ENCODE measurements at places on chromosomes 1 and 21. TPM values are rescaled to one million over a fixed set of nuclear protein-coding genes. Genes with fewer than 3 reads are reported as not detected.

KIF14 gene
- polyA plus RNA-seq = 29.0 TPM

FAM78B gene
- 0.33 TPM for polyA plus RNA-seq

AGMAT gene
- polyA plus RNA-seq = not detected

GBP1 gene
- polyA plus RNA-seq = not detected

FABP3 gene
- polyA plus RNA-seq = not detected

SNX7 gene
- polyA plus RNA-seq = not detected

CFHR1 gene
- polyA plus RNA-seq = not detected

SYCP1 gene
- not detected for polyA plus RNA-seq

- H3K27me3 ChIP-seq = no peaks in the 10 kb centered on the region
- no peak overlapping the region for H3K27ac ChIP-seq
- H3K4me1 ChIP-seq = no peaks in the 10 kb centered on the region
- H3K4me3 ChIP-seq = no peak overlapping the region
These were observed 290.2 kb downstream of the SPATA17 start for GRCh38 chr1:217921126-217921904.

- no peaks in the 10 kb centered on the region for H3K4me1 ChIP-seq
- no peak overlapping the region for H3K4me3 ChIP-seq
- peak overlapping the region; percentile 6 for H3K27ac ChIP-seq
- H3K27me3 ChIP-seq = no peaks in the 10 kb centered on the region
- H3K36me3 ChIP-seq = no peaks in the 10 kb centered on the region
These were observed 49.8 kb downstream of the KCNT2 start for GRCh38 chr1:196558411-196558810.

DNA sequence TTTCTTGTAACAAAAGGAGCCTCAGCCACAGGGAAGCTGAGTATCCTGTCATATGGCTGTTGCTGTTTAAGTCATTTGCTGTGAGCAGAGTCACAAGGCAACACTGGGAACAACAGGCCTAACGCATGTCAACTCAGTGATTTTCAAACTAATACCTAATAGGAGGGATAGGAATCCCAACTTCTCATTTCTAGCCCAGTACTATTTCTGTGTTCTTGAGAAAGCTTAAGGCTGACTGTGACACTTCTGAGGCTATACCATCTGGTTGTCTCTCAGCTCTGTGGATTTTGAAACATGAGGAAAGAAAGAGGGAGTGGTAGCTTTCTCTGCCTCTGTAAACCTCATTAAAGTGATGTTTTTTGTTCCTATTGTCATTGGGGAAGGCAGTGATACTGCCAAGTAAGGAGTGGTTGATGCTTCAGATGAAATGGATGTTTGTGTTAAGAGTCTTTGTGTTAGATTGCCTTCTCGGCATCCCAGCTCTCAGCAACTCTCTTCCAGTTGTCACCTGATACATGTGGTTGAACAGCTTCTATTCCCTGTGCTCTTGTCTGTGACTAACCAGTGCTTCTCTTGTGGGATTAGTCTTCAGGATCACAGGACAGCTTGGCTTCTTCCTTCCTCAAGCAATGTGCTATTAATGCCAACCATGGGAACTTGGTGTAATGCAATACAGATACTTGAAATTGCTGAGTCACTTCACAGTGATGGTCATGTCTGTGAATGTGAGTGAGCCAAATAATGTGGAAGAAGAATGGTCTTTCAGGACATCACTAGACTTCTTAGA is 166.8 kb upstream of the IVNS1ABP start:
- peak; percentile 21 for DNase-seq
- no peaks in the 10 kb centered on the region for H3K36me3 ChIP-seq
- H3K27me3 ChIP-seq = peaks cover 2% of the 10 kb centered on the region
- H3K4me3 ChIP-seq = no peak overlapping the region

GRCh38 chr1:15433471-15433870 is 4.8 kb upstream of the CTRC start:
- no peak overlapping the region for H3K4me3 ChIP-seq
- peaks cover 12% of the 10 kb centered on the region for H3K36me3 ChIP-seq
- H3K27me3 ChIP-seq = no peaks in the 10 kb centered on the region
- DNase-seq = no peak
- H3K27ac ChIP-seq = no peak overlapping the region

- peaks cover 2% of the 10 kb centered on the region for H3K4me1 ChIP-seq
- H3K36me3 ChIP-seq = no peaks in the 10 kb centered on the region
- no peaks in the 10 kb centered on the region for H3K27me3 ChIP-seq
- peak overlapping the region; percentile 79 for H3K27ac ChIP-seq
These were observed 1.3 kb downstream of the PTPRC start for GRCh38 chr1:198640174-198640573.

GRCh38 chr1:161119092-161119903 is 1.4 kb downstream of the NIT1 start:
- peak overlapping the region; percentile 95 for H3K27ac ChIP-seq
- DNase-seq = peak; percentile 81
- peak overlapping the region; percentile 81 for H3K4me3 ChIP-seq
- H3K4me1 ChIP-seq = peaks cover 28% of the 10 kb centered on the region
- H3K36me3 ChIP-seq = peaks cover 72% of the 10 kb centered on the region
- H3K27me3 ChIP-seq = no peaks in the 10 kb centered on the region

- no peak overlapping the region for H3K4me3 ChIP-seq
- DNase-seq = no peak
- no peaks in the 10 kb centered on the region for H3K4me1 ChIP-seq
- H3K27ac ChIP-seq = no peak overlapping the region
- H3K36me3 ChIP-seq = no peaks in the 10 kb centered on the region
- H3K27me3 ChIP-seq = peaks cover 25% of the 10 kb centered on the region
These were observed 13.3 kb downstream of the KCNJ10 start for GRCh38 chr1:160056648-160057169.

- peaks cover 54% of the 10 kb centered on the region for H3K27me3 ChIP-seq
- H3K27ac ChIP-seq = no peak overlapping the region
- H3K4me1 ChIP-seq = peaks cover 4% of the 10 kb centered on the region
- peak; percentile 58 for DNase-seq
These were observed 12.5 kb upstream of the SPSB1 start for GRCh38 chr1:9280015-9280860.

GRCh38 chr1:237864338-237865244 is 26.1 kb downstream of the ZP4 start:
- no peak overlapping the region for H3K27ac ChIP-seq
- H3K27me3 ChIP-seq = no peaks in the 10 kb centered on the region
- DNase-seq = peak; percentile 61
- H3K4me3 ChIP-seq = no peak overlapping the region

GRCh38 chr1:97647776-97648175 is 273.1 kb downstream of the DPYD start:
- DNase-seq = no peak
- no peaks in the 10 kb centered on the region for H3K36me3 ChIP-seq
- no peak overlapping the region for H3K27ac ChIP-seq
- no peaks in the 10 kb centered on the region for H3K27me3 ChIP-seq

GRCh38 chr1:21514245-21514644 is 5.0 kb downstream of the ALPL start:
- DNase-seq = no peak
- peaks cover 61% of the 10 kb centered on the region for H3K27me3 ChIP-seq
- no peaks in the 10 kb centered on the region for H3K36me3 ChIP-seq
- H3K4me3 ChIP-seq = no peak overlapping the region
- no peak overlapping the region for H3K27ac ChIP-seq

GRCh38 chr1:42484382-42484781 is 21.3 kb downstream of the CCDC30 start:
- H3K36me3 ChIP-seq = no peaks in the 10 kb centered on the region
- DNase-seq = no peak
- no peak overlapping the region for H3K27ac ChIP-seq
- no peaks in the 10 kb centered on the region for H3K27me3 ChIP-seq
- H3K4me3 ChIP-seq = no peak overlapping the region

DNA sequence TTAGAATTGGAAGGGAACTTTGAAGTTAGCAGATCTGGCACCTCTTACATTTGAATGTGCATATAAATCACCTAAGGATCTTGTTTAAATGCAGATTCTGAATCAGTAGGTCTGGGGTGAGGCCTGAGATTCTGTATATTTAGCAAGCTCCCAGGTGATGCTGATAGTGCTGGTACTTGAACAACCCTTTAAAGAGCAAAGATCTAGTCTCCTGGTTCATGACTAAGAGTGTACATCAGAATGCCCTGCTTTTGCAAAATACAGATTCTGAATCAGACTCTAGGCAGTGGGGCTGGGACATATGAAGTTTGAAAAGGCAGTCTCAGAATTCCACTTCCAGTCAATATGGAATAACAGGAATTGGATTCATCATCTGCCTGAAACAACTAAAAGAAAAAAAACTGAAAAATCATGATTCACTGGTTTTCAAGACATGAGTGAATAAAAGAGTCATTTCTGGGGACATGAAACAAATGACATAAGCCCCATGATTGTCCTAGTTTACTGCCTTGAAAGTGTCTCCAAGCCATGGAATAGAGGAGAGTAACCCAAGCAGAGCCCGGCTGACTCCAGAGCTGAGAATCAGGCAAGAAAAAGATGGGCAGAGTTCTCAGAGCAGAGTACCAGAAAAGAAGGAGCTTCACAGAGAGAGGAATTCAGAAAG is 149.6 kb upstream of the SGIP1 start:
- no peaks in the 10 kb centered on the region for H3K4me1 ChIP-seq
- H3K27ac ChIP-seq = no peak overlapping the region

DNA sequence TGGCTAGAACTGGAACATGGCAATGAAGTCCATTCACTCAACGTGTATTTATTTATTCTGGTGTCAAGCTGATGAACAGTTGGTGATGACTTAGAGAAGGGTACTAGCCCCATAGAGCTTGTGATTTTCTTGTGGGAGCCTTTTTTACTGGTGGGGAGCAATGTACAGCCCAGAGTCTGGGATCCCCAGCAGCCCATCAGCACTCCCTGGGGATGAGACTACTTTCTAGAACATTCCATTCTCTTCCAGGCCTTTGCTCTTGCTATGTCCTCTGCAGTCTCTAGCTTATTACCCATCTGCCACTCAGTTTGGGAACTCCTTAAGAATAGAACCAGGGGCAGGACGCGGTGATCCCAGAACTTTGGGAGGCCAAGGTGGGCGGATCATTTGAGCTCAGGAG is 11.6 kb downstream of the SLC2A1 start:
- no peak for DNase-seq
- peaks cover 89% of the 10 kb centered on the region for H3K36me3 ChIP-seq
- no peaks in the 10 kb centered on the region for H3K27me3 ChIP-seq

DNA sequence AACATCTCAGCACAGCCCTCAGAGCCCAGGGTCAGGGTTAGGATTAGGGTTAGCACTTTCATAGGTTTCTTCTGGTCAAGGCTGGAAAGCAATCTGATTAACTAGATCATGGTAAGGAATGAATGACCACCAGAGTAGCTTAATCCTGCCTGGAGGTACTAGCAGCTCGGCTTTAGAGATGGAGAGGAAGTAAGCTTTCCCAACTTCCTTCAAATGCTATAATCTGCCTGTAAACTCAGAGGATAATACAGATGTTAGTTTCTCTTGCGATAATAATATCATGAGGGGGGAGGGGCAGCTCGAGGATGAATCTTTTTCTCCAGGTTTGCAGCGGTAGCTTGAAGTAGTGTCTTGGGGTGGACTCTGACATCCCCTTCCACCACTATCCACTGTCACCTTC is 194.9 kb downstream of the HIVEP3 start:
- H3K4me1 ChIP-seq = peaks cover 5% of the 10 kb centered on the region
- no peak for DNase-seq
- H3K27me3 ChIP-seq = no peaks in the 10 kb centered on the region

- no peaks in the 10 kb centered on the region for H3K36me3 ChIP-seq
- no peak overlapping the region for H3K4me3 ChIP-seq
- no peak for DNase-seq
- H3K27me3 ChIP-seq = peaks cover 60% of the 10 kb centered on the region
- no peak overlapping the region for H3K27ac ChIP-seq
- H3K4me1 ChIP-seq = no peaks in the 10 kb centered on the region
These were observed 94.1 kb downstream of the SIK1 start for GRCh38 chr21:43332861-43333297.

DNA sequence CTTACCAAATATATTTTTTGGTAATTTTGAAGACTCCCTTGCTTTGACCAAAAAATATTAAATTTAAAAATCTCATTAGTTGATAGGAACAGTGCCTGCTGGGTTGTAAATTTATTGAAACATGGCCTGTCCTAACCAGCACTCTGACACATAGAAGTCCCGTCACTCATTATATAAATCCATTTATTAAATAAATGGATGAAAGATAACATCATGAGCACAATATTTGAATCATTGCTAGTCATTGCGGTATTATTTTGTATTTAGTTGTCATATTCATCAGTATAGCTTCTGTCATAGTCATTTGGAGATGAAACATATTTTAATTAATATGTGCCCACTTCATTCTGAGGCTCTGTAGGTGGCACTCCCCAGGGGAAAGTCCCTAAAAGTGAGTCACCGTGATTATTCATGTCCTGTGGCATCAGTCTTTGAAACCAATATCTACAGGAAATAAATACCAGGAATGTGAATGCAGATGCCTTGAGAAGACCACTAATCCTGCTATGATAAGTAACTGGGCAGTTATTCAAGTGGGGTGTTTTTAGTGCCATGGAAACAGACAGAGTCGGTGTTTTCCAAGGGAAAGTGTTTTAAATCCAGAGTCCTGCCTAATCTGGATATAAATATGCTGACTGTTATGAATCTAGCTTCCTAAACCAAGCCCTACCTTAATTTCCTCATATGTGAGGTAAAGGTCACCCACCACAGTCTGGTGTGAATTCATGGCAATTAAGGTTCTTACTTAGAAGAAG is 302.0 kb downstream of the DUSP10 start:
- no peak for DNase-seq
- H3K4me3 ChIP-seq = no peak overlapping the region
- H3K27ac ChIP-seq = no peak overlapping the region
- H3K27me3 ChIP-seq = no peaks in the 10 kb centered on the region
- no peaks in the 10 kb centered on the region for H3K4me1 ChIP-seq

GRCh38 chr1:4395676-4396075 is 258.7 kb upstream of the AJAP1 start:
- H3K36me3 ChIP-seq = no peaks in the 10 kb centered on the region
- H3K4me1 ChIP-seq = no peaks in the 10 kb centered on the region
- no peak for DNase-seq
- H3K27me3 ChIP-seq = no peaks in the 10 kb centered on the region
- no peak overlapping the region for H3K4me3 ChIP-seq
- no peak overlapping the region for H3K27ac ChIP-seq

- no peaks in the 10 kb centered on the region for H3K36me3 ChIP-seq
- no peak for DNase-seq
- H3K4me3 ChIP-seq = no peak overlapping the region
- H3K27me3 ChIP-seq = no peaks in the 10 kb centered on the region
- H3K27ac ChIP-seq = no peak overlapping the region
These were observed 289.9 kb downstream of the DPYD start for GRCh38 chr1:97630948-97631347.

GRCh38 chr1:195768936-195769335 is 839.3 kb downstream of the KCNT2 start:
- no peak overlapping the region for H3K4me3 ChIP-seq
- no peaks in the 10 kb centered on the region for H3K27me3 ChIP-seq
- no peak overlapping the region for H3K27ac ChIP-seq
- no peaks in the 10 kb centered on the region for H3K36me3 ChIP-seq
